Activated naive CD8-positive, alpha-beta T cell treated with anti-CD3 and anti-CD28 coated beads, Interleukin-2, amount 10 ng/mL, durations not matched to agents 7 days and 5 days (primary cell): ENCODE measurements at places on chromosomes 12 and 14. TPM values are rescaled to one million over a fixed set of nuclear protein-coding genes. Genes with fewer than 3 reads are reported as not detected.

GRCh38 chr12:1616233-1617066, 12.6 kb upstream of the WNT5B start:
- DNase-seq: no peak
- peak overlapping the region; percentile 15 for H3K4me3 ChIP-seq
- H3K4me1 ChIP-seq: peaks cover 17% of the 10 kb centered on the region
- H3K27me3 ChIP-seq: peaks cover 31% of the 10 kb centered on the region

- no peak overlapping the region for H3K4me3 ChIP-seq
- H3K27me3 ChIP-seq: peaks cover 2% of the 10 kb centered on the region
- no peak overlapping the region for H3K27ac ChIP-seq
- H3K36me3 ChIP-seq: no peaks in the 10 kb centered on the region
- DNase-seq: no peak
- peaks cover 3% of the 10 kb centered on the region for H3K4me1 ChIP-seq
These were observed 341.6 kb downstream of the EMP1 start for GRCh38 chr12:13538136-13538535.

DNA sequence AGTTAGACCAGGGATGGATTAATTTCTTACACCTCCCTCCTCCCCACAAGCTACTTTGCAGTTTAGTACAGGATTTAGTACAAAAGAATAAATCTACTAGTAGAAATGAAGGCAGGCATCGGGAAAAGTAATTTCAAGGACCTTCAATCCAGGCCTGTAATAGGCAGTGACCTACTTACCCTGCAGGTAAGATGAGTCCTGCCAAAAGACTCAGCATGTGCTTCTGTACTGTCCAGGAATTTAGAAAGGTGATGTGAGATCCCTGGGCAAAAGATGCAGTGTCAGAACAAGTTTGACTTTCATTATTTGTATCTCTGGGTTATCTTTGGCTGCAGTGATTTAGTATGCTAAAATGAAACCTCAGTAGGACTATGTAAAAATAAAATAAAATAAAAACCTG, 403.0 kb downstream of the NOVA1 start:
- DNase-seq: no peak
- no peak overlapping the region for H3K27ac ChIP-seq
- no peak overlapping the region for H3K4me3 ChIP-seq
- no peaks in the 10 kb centered on the region for H3K36me3 ChIP-seq

KRT6A gene
- total RNA-seq: not detected

MYO1A gene
- total RNA-seq: 2.1 TPM

GRCh38 chr14:60151715-60152114, 13.5 kb downstream of the DHRS7 start:
- peak overlapping the region; percentile 78 for H3K27ac ChIP-seq
- peak; percentile 48 for DNase-seq
- peak overlapping the region; percentile 36 for H3K4me3 ChIP-seq
- no peaks in the 10 kb centered on the region for H3K27me3 ChIP-seq

HVCN1 gene
- 21.0 TPM for total RNA-seq

DNA sequence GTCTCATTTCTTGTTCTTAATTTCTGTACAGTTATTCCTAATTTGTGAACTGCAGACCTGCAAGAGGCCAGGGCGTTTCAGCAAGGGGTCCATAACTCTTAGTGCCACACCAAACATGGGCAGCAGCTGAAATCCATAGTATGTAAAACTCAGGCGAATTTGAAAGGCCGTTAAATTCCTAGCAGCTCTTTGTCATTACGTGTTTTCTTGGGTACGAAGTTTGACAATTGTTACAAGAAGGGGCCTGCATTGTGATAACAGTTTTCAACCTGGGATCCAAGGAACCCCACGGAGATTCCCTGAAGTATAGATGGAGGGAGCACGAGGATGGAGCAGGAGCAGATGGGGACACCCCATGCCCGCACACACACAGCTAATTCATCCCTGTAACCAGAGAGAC, 288.0 kb downstream of the ZFP36L1 start:
- DNase-seq: no peak
- H3K27me3 ChIP-seq: no peaks in the 10 kb centered on the region
- H3K27ac ChIP-seq: no peak overlapping the region

DNA sequence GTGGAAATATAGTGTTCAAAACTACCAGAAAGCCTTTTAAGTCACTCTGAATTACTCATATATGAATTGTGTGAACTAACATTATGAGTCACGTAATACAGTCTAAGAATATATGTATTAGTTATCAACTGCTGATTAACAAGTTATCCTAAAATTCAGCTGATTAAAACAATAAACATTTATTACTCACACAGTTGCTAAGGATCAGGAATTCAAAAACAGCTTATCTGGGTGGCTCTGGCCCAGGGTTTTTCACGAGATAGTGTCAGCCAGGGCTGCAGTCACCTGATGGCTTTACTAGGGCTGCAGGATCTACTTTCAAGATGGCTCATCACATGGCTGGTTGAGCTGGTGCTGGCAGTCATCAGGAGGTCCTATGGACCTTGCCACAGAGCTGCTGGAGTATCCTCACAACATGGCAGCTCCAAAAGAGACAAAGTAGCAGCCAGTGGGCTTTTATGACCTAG, 36.5 kb downstream of the CORO1C start:
- no peaks in the 10 kb centered on the region for H3K27me3 ChIP-seq
- no peak overlapping the region for H3K4me3 ChIP-seq
- H3K36me3 ChIP-seq: peaks cover 19% of the 10 kb centered on the region
- no peak for DNase-seq

- H3K27me3 ChIP-seq: no peaks in the 10 kb centered on the region
- no peak overlapping the region for H3K27ac ChIP-seq
- no peaks in the 10 kb centered on the region for H3K36me3 ChIP-seq
- no peaks in the 10 kb centered on the region for H3K4me1 ChIP-seq
- DNase-seq: no peak
These were observed 58.6 kb downstream of the C14orf132 start for GRCh38 chr14:96097752-96098151.

OAS3 gene
- 221 TPM for total RNA-seq

GRCh38 chr14:90213099-90213748, 43.1 kb upstream of the PSMC1 start:
- no peak overlapping the region for H3K27ac ChIP-seq
- no peaks in the 10 kb centered on the region for H3K4me1 ChIP-seq
- no peaks in the 10 kb centered on the region for H3K36me3 ChIP-seq
- no peak for DNase-seq
- H3K4me3 ChIP-seq: no peak overlapping the region
- peaks cover 9% of the 10 kb centered on the region for H3K27me3 ChIP-seq

- H3K4me3 ChIP-seq: peak overlapping the region; percentile 75
- peaks cover 39% of the 10 kb centered on the region for H3K4me1 ChIP-seq
- DNase-seq: no peak
These were observed 5.4 kb downstream of the SDR39U1 start for GRCh38 chr14:24437020-24437735.

CCDC196 gene
- not detected for total RNA-seq

NOVA1 gene
- 0.40 TPM for total RNA-seq

DNA sequence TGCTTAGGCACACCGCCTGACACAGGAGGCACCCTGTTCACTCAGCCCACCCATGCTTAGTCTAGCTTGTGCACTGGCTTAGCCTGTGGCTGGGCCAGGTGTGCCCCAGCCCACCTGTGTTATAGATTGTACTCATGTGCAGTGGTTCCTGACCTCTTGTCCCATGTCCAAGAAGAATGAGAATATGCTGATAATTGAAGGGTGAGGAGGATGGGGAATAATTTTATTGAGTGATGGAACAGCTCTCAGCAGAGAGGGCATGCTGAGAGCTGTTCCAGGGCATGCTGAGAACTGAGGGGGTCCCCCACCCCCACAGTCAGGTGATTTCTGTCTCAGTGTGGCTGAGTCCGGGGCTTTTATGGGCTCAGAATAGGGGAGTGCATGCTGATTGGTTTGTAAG, 395.9 kb downstream of the FUT8 start:
- no peak overlapping the region for H3K27ac ChIP-seq
- no peaks in the 10 kb centered on the region for H3K4me1 ChIP-seq
- H3K4me3 ChIP-seq: no peak overlapping the region
- H3K27me3 ChIP-seq: no peaks in the 10 kb centered on the region
- no peak for DNase-seq

MMAB gene
- 31.8 TPM for total RNA-seq

GRCh38 chr12:61891632-61892031, 368.6 kb upstream of the USP15 start:
- H3K27me3 ChIP-seq: peaks cover 4% of the 10 kb centered on the region
- no peak for DNase-seq
- H3K4me3 ChIP-seq: no peak overlapping the region
- no peaks in the 10 kb centered on the region for H3K36me3 ChIP-seq

DNA sequence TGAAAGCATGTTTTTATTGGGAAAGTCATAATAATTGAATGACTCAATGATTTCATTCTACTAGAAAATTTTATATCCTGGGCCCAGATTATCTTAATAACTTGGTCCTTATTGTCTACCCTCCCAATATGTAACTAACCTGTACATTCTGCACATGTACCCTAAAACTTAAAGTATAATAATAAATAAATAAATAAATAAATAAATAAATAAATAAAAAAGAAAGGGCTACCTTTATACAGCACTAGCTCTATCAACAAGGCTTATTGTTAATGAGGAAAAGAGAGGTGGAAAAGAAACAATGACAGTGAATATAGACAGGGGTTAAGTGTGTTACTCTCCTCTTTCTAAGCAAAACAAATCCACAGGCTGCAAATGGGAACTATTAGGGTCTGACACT, 83.6 kb downstream of the GRIN2B start:
- H3K4me3 ChIP-seq: no peak overlapping the region
- DNase-seq: no peak
- H3K4me1 ChIP-seq: no peaks in the 10 kb centered on the region
- H3K36me3 ChIP-seq: no peaks in the 10 kb centered on the region

GRCh38 chr12:47730341-47730744, 5.1 kb upstream of the ENDOU start:
- H3K4me3 ChIP-seq: no peak overlapping the region
- no peak overlapping the region for H3K27ac ChIP-seq
- peaks cover 13% of the 10 kb centered on the region for H3K4me1 ChIP-seq
- H3K27me3 ChIP-seq: no peaks in the 10 kb centered on the region

NAP1L1 gene
- total RNA-seq: 534 TPM

- H3K36me3 ChIP-seq: peaks cover 9% of the 10 kb centered on the region
- H3K27me3 ChIP-seq: no peaks in the 10 kb centered on the region
- H3K27ac ChIP-seq: no peak overlapping the region
- no peak for DNase-seq
- peaks cover 5% of the 10 kb centered on the region for H3K4me1 ChIP-seq
These were observed 17.8 kb downstream of the CORO1C start for GRCh38 chr12:108713471-108713870.

- no peak for DNase-seq
- no peak overlapping the region for H3K4me3 ChIP-seq
- H3K27me3 ChIP-seq: peaks cover 17% of the 10 kb centered on the region
- peaks cover 6% of the 10 kb centered on the region for H3K4me1 ChIP-seq
- no peaks in the 10 kb centered on the region for H3K36me3 ChIP-seq
These were observed 42.8 kb downstream of the RPGRIP1 start for GRCh38 chr14:21322716-21323115.

DNA sequence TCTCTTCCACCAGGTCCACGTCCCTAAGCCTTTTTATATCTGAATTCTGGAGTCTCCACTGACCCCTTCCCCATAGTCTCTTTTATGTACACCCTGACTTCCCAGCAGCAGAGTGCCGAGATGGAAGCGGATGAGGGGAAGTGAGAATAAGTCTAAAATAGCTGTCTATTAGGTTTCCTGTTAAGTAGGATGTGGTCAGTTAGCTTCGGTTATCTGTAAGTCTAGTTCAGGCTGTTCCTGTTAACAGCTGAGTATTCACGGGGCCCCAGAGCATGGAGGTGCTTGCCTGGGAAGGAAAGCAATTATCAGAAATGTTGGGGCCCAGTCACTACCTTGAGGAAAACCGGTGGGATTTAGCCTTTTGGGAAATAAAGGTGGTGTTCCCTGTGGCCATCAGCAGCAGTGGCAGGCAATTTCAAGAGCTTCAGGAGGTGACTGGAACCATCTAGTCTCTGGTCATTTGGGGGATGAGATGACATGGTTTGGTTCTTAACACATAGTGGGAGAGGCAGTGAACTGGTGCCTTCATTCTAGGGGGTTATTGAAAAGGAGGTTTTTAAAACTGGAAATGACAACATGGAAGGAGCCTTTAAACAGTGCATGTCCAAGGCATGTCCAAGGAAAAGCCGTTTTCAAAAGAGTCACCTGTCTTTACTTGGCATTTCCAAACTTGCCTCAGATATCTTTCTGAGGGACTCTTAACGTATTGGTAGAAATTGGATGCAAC, 21.8 kb downstream of the CHST11 start:
- H3K27ac ChIP-seq: peak overlapping the region; percentile 96
- peaks cover 73% of the 10 kb centered on the region for H3K4me1 ChIP-seq
- peak overlapping the region; percentile 94 for H3K4me3 ChIP-seq

GRCh38 chr12:32688786-32689185, 9.7 kb downstream of the DNM1L start:
- no peak overlapping the region for H3K27ac ChIP-seq
- peaks cover 18% of the 10 kb centered on the region for H3K4me1 ChIP-seq
- H3K36me3 ChIP-seq: peaks cover 30% of the 10 kb centered on the region
- H3K4me3 ChIP-seq: no peak overlapping the region
- DNase-seq: no peak

CCDC198 gene
- total RNA-seq: not detected

TPH2 gene
- total RNA-seq: not detected

GRCh38 chr14:89912667-89913211, 41.8 kb downstream of the EFCAB11 start:
- peaks cover 1% of the 10 kb centered on the region for H3K4me1 ChIP-seq
- H3K27ac ChIP-seq: no peak overlapping the region
- no peaks in the 10 kb centered on the region for H3K36me3 ChIP-seq
- H3K4me3 ChIP-seq: no peak overlapping the region
- DNase-seq: no peak

DNA sequence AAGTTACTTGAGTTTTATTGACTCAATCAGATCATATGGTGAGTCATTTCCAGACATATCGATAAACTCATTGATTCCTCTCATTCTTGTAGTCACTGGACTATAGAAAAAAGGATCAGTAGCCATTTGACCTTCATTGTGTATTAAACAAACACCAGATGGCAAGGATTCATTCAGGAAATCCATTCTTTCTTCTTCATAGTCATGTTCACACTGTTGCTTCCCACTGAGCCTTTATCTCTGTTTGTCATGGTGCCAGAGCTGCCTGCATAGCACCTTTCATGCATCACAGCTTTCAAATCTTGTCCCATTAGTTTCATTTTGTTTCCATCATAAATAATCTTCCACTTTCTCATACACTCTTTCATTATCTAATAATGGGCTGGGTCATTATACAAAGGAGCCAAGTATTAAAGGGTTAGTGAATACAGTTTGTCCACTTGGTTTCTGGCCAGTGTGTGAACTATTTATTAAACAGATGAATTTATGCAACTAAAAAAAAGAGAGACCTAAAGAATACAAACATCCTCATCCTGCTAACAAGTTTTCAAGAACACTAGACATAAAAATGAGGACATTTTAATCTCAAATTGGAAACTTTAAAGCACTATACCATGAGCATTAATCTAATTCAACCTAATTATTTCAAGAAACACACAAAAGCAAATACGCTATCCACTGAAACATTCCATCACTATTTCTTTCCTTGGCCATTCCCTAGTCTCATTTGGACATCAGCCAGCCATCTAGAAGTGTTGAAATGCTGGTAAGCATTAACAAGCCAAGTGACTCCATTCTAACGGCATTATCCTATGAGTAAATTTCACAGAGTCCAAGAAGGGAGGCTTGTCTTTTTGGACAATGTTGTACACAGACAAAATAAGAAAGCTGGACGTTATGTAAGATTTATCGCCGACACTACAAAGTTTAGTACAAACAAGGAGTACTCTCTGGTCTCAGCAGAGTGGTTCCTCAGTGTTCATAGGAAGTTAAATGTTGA, 476.5 kb downstream of the FOXG1 start:
- DNase-seq: no peak
- no peak overlapping the region for H3K27ac ChIP-seq
- no peaks in the 10 kb centered on the region for H3K36me3 ChIP-seq

GRCh38 chr12:55930771-55931316, at the start of gene DGKA:
DGKA (plus strand) TSS chr12:55931162; CDS start chr12:55936504, 5,342 bp downstream.
- H3K4me1 ChIP-seq: peaks cover 39% of the 10 kb centered on the region
- no peaks in the 10 kb centered on the region for H3K27me3 ChIP-seq
- peak within 1 kb of the TSS; percentile 98 for H3K4me3 ChIP-seq
- DNase-seq: peak; percentile 78
